Ovary (tissue), 10 donors: ENCODE measurements at places on chromosomes 3 and 15. TPM values are rescaled to one million over a fixed set of nuclear protein-coding genes. Genes with fewer than 3 reads are reported as not detected.

USP13 gene
- polyA plus RNA-seq: 7.0 TPM

GRAMD2A gene
- 0.08 TPM for polyA plus RNA-seq

NR1I2 gene
- 0.37 TPM for polyA plus RNA-seq

HESX1 gene
- polyA plus RNA-seq: 1.4 TPM

TRH gene
- 1.0 TPM for polyA plus RNA-seq

GRCh38 chr3:152040319-152040718 is 166.9 kb downstream of the SUCNR1 start:
- H3K4me1 ChIP-seq: peaks cover 1% of the 10 kb centered on the region
- H3K36me3 ChIP-seq: no peaks in the 10 kb centered on the region
- H3K4me3 ChIP-seq: no peak overlapping the region
- no peak for DNase-seq
- no peaks in the 10 kb centered on the region for H3K27me3 ChIP-seq
- H3K27ac ChIP-seq: no peak overlapping the region

GRCh38 chr3:141241616-141242376 is 10.2 kb downstream of the PXYLP1 start:
- H3K27ac ChIP-seq: no peak overlapping the region
- no peaks in the 10 kb centered on the region for H3K36me3 ChIP-seq
- no peak for DNase-seq
- H3K4me1 ChIP-seq: peaks cover 2% of the 10 kb centered on the region
- H3K4me3 ChIP-seq: no peak overlapping the region

- no peaks in the 10 kb centered on the region for H3K4me1 ChIP-seq
- no peak overlapping the region for H3K27ac ChIP-seq
- H3K36me3 ChIP-seq: no peaks in the 10 kb centered on the region
- no peak overlapping the region for H3K4me3 ChIP-seq
Measured at GRCh38 chr15:92463826-92464225, 70.1 kb downstream of the ST8SIA2 start.

- H3K27me3 ChIP-seq: no peaks in the 10 kb centered on the region
- H3K36me3 ChIP-seq: no peaks in the 10 kb centered on the region
- DNase-seq: peak; percentile 41
- H3K4me1 ChIP-seq: peaks cover 10% of the 10 kb centered on the region
- no peak overlapping the region for H3K27ac ChIP-seq
Measured at GRCh38 chr3:58308728-58309127, 2.4 kb downstream of the HTD2 start.

DNA sequence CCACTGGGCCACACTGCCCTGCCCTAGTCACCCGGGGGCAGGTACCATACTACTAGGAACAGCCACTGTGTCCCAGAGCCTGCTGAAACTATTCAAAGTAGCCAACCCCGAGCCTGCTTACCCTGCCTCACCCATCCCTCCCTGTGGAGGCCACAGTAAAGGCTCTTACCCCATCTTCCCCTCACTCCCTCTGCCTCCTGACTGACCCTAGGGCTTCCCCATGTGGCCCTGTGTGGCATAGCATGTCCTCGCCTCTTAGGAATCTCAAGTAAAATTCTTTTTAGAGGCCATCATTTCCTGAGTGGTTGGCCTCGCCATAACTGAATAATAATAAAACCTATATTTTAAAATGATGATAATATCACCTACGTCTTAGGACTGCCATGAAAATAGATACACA is 112.2 kb upstream of the SLC6A11 start:
- H3K27me3 ChIP-seq: no peaks in the 10 kb centered on the region
- peaks cover 4% of the 10 kb centered on the region for H3K4me1 ChIP-seq
- DNase-seq: no peak

- no peaks in the 10 kb centered on the region for H3K36me3 ChIP-seq
- H3K4me1 ChIP-seq: no peaks in the 10 kb centered on the region
- no peak for DNase-seq
- no peak overlapping the region for H3K4me3 ChIP-seq
Measured at GRCh38 chr3:6680119-6680806, 180.7 kb upstream of the GRM7 start.

DNA sequence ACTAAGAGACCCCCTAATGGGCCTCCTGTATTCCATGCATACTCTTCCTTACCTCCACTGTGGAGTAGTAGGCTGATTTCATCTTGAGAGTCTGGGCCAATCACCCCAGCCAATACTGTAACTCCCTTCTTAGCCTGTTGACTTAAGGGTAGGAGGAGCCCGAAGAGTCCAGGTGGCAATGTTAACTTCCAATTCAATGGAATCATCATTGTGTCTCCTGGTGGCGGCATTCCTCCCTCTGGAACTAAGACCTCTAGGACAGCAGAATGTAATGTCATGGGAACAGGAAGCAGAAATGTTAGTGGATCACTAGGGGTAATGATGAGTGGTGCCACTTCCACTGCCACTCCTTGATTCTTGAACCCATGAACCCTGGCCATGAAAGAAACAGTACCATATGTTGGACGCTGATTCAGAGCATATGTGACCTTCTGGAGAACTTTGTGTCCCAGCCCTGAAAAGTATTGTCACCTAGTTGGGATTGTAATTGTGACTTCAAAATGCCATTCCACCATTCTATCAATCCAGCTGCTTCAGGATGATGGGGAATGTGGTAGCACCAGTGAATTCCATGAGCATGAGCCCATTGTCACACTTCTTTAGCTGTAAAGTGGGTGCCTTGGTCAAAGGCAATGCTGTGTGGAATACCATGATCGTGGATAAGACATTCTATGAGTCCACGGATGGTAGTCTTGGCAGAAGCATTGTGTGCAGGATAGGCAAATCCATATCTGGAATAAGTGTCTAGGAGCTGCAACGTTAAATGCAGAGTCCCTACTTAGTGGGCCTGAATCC is 24.9 kb downstream of the NAALADL2 start:
- no peak for DNase-seq
- H3K27ac ChIP-seq: no peak overlapping the region
- no peaks in the 10 kb centered on the region for H3K36me3 ChIP-seq
- H3K4me1 ChIP-seq: no peaks in the 10 kb centered on the region
- H3K4me3 ChIP-seq: no peak overlapping the region
- no peaks in the 10 kb centered on the region for H3K27me3 ChIP-seq

GRCh38 chr15:50471072-50471471 is 46.9 kb downstream of the USP8 start:
- DNase-seq: no peak
- H3K36me3 ChIP-seq: no peaks in the 10 kb centered on the region
- no peaks in the 10 kb centered on the region for H3K27me3 ChIP-seq
- H3K4me3 ChIP-seq: no peak overlapping the region
- H3K27ac ChIP-seq: no peak overlapping the region

GRCh38 chr3:30666572-30667279 is 60.3 kb downstream of the TGFBR2 start:
- no peak for DNase-seq
- H3K4me1 ChIP-seq: peaks cover 2% of the 10 kb centered on the region
- H3K36me3 ChIP-seq: no peaks in the 10 kb centered on the region
- H3K27me3 ChIP-seq: no peaks in the 10 kb centered on the region
- H3K27ac ChIP-seq: no peak overlapping the region

- H3K27ac ChIP-seq: no peak overlapping the region
- no peaks in the 10 kb centered on the region for H3K36me3 ChIP-seq
- H3K4me1 ChIP-seq: no peaks in the 10 kb centered on the region
- no peak for DNase-seq
- H3K4me3 ChIP-seq: no peak overlapping the region
- H3K27me3 ChIP-seq: no peaks in the 10 kb centered on the region
Measured at GRCh38 chr3:184626923-184627322, 65.3 kb downstream of the EPHB3 start.
